Inflammatory macrophage (primary cell): ENCODE measurements at places on chromosomes 1 and 21.
A peak's percentile ranks its signal among the peaks of the same experiment; 100 is the strongest.

GRCh38 chr1:1243266-1243660 lies 3.3 kb downstream of the C1QTNF12 start:
- DNase-seq = no peak

GRCh38 chr21:31537872-31538576 lies 121.5 kb upstream of the SOD1 start:
- no peak for DNase-seq

DNA sequence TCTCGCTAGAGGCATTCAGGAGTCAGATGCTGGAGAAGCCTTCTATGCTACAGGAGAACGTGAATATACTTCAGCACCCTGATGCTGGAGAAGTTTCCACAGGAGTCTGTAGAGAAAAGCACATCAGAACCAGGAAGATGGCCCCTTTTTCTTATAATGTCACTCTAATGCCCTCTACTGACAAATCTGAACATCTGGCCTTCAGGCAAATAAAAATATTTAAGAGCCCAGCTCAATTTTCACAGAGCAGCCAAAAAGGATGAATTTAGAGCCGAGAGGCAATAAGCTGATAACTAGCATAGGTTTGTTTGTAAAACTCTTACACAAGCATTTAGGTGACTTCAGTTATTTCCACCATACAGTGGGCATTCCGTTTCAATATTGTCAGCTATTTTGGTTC lies 3.8 kb upstream of the RRP15 start:
- DNase-seq = no peak

- no peak for DNase-seq
Observed at GRCh38 chr1:228373681-228374571, 32.7 kb downstream of the TRIM11 start.

- peak; percentile 58 for DNase-seq
Observed at GRCh38 chr1:182786223-182786994, 3.2 kb upstream of the NPL start.

- DNase-seq = no peak
Observed at GRCh38 chr1:87644579-87645190, 316.0 kb downstream of the LMO4 start.

- peak; percentile 21 for DNase-seq
Observed at GRCh38 chr1:110524311-110525248, 5.6 kb upstream of the KCNA10 start.

GRCh38 chr1:35434703-35435102 lies 122.5 kb downstream of the KIAA0319L start:
- DNase-seq = no peak

GRCh38 chr1:54409156-54410142 lies 3.3 kb upstream of the SSBP3 start:
- DNase-seq = no peak
